ENCODE measurements at places on chromosomes 2 and 18.

- no peak for DNase-seq
These were observed 46.2 kb upstream of the COPS8 start for GRCh38 chr2:237039301-237040031.

- DNase-seq: no peak
These were observed 56.6 kb downstream of the SP100 start for GRCh38 chr2:230472621-230473018.

DNA sequence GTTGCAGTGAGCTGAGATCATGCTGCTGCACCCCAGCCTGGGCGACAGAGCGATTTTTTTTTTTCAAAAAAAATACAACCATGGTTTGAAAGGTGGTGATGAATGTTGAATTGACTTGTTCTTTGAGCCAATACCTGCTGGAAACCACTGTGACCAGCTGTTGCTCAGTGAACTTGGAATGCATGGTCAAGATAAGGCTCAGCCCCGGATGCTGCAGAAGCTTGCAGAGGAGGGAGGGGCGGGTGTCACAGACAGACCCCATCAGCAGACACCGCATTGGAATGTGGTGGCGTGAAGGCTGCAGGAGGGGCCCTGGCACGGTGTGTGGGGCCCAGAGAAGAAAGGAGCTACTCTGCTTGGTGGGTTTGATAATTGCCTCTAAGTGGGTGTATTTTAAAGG lies 91.6 kb downstream of the ITGB1BP1 start:
- no peak for DNase-seq

DNA sequence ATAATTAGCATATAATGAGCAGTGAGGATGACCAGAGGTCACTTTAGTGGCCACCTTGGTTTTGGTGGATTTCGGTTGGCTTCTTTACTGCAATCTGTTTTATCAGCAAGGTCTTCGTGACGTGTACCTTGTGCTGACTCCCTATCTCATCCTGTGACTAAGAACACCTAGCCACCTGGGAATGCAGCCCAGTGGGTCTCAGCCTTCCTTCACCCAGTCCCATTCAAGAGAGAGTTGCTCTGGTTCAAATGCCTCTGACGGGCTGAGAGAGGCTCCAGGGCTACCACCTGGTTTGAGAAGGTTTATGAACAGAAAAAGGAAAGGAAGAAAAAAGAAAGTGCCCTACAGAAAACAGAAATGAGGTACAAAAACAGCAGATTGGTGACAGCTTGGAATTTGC lies 738.7 kb downstream of the SOCS6 start:
- no peak for DNase-seq

DNA sequence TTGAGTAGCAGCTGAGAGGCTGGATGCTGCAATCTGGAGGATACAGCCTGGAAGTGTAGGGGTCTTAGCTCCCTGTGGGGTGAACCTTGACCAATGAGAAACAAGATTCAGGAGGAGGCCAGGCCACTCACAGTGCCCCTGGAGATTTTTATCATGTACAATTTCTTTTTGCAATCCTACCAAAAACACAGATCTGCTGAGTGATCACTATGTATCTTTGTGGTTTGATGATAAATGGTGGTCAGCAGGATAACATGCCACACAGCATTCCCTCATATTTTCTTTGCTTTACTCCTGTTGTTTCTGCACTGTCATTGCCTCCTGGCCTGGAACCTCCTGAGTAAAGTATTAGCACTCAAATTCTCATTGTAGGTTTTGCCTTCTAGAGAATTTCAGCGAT lies 357.9 kb downstream of the THSD7B start:
- no peak for DNase-seq

All from uterus (tissue), 4 donors.